ENCODE measurements at places on chromosomes 3 and 15.

- no peak for DNase-seq
These were observed 326.3 kb downstream of the CHL1 start for GRCh38 chr3:522888-523287.

DNA sequence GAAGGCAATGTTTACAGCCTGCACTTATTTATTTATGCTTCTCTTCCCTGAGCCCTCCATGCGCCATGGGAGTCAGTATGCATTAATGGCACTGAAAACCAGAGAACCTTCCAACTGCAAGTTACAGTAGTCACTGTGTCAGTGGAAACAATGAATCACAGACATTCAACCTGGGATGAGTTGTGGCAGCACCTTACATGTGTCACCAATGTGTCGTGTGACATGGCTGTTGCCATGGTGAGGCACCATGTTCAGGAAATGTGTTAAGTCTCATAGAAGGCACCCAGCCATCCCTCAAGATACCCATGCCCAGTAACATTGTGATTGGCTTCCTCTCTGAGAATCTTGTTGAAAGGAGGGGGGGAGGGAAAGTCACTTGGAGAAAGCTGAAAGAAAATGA, 105.0 kb downstream of the FOXP1 start:
- peak; percentile 60 for DNase-seq

DNA sequence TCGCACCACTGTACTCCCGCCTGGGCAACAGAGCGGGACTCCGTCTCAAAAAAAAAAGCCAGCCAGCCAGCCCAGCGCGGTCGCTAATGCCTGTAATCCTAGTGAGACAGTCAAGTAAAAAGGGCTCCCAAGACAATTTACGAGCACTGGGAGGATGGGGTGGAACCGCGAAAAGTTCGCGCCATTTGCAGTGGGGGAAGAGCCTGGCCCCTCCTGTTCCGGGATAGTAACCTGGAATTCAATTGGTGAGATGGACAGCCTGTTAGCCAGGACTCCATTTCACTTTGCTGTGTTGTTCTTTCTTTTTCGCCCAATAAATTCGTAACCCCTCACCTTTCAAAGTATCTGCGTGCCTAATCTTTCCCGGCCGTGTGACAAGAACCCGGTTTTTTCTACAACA, 19.5 kb downstream of the SLC4A7 start:
- DNase-seq: no peak

DNA sequence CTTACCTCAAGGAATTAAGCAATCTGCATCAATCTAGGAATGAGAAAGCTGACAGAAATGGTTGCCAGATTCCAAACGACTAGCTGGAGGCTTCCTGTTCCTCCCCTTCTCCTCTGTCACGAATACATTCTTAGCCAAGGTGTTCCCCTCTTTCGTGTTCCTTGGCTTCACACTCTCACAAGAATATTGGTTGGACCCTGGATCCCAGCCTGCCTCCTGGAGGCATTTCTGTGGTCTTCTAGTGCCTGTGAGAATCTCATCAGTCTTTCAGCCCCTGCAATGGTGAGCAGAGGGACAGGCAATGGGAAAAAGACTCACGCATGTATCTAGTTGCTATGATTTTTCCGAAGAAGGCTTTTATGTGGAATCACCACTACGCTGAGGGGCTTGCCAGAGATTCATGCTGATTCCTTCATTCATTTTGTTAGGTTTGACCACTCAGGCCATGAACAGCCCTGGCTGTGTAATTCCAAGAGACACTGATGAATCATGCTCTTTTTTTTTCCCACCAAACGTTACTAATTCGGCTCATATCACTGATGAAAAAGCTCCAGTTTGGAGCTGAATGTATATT, 1.6 kb upstream of the P3H2 start:
- DNase-seq: no peak

DNA sequence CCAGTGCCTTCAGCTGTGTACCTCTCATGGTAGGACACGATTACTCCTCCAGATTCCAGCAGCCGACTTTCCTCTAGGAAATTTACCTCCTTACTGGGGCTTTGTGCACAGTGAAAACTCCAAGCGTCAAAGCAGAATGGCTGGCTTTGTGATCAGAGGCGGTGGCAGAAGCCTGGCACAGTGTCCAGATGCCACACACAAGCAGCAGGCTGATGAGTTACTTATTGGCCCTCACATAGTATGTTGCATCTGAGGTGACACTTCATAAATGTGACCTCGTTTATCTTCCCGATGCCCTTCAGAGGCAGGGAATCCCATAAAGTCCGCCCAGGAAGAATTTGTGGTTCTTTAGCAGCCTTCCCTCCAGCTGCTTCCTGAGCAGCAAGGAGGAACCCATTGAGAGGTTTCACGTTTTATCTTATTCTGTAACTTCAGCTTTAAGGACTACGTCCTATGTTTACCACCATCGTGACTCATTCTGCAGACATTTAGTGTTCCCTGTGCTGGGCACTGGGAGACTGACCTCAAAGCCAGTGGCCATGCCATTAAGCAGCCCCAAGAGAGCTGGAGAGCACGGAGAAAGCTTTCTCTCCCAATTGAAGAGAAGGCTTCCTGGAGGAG, 107.1 kb upstream of the C15orf61 start:
- DNase-seq: no peak

DNA sequence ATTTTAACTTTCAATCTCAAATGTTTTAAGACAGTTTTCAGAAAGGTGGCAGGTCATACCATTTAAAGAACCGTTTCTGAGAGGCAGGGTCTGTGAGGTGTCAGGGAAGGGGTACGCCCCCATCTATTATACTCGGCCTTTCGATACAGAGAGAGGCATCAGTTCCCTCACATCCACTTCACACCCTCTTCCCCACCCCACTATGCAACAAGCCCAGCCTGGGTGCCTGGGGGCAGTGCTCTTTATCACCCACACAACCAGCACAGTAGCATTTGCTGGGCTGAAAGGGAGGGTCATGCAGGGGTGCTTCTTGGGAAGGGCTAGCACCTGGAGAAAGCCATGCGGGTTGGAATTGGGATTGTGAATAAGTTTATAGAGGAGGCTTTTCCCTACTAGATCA, 56.0 kb upstream of the KCNMB2 start:
- DNase-seq: no peak

DNA sequence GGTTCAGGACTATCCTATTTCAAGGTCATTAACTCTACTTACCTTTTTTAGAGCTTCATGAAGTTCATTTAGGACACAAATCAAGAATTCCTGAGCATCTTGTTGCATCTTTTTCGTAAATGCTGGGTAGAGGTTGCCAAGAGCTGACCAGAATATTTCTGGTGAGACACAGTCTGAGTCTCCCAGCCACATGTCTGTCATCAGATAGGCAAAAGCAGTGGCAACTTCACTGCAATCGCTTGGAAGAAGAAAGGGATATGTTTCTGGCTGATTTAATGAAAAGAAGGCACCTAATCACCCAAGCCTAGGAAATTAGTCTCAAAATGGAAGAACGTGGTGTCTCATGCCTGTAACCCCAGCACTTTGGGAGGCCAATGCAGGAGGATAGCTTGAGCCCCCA, 2.9 kb downstream of the USP50 start:
- DNase-seq: no peak

Data from activated T-cell treated with anti-CD3 and anti-CD28 coated beads for 48 hours (primary cell).